ENCODE measurements at places on chromosomes 12 and 14.

DNA sequence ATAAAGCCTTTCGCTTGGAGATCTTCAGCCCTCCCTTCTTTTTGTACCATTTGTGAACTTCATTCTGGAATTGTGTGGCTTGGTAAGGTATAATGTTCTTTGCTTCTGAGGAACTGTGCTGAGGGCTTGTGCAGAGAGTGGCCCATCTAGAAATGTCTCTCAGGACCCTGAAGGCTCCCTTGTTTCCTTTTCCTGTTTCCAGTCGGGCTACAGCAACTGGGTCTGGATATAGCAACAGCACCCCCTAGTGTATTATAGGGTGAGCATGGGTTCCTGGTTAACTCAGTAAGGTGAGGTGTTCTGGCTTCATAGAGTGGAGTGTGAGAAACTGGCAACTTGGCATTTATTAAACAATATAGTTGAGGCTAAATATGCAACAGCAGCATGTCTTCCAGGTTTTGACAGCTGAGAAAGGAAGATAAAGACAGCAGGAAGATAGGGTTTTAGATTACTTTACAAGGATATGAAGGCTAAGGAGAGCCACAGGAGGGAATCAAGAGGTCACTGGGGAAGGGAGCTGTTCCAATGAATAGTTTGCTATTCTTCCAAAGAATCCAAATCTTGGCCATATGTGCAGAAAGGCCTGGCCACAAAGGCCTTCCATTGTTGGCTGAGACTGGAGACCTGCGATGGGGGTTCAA is 49.1 kb upstream of the RNU6-8 start:
- DNase-seq = peak; percentile 51

DNA sequence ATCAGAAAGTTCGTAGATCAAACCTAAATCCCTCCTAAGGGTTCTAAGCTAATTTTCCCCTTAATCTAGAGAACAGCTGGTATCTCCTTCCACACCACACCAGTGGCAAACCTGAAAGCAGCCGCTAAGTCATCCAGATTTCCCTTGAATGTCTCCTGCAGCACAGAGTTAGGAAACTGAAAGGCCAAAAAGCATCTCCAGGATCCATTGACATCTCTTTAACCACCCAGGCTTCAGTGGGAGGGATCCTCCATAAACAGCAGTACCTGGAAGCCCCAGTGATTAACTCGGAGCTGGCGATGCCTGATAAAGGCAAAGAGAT is 47.6 kb downstream of the CRACR2A start:
- DNase-seq = no peak

DNA sequence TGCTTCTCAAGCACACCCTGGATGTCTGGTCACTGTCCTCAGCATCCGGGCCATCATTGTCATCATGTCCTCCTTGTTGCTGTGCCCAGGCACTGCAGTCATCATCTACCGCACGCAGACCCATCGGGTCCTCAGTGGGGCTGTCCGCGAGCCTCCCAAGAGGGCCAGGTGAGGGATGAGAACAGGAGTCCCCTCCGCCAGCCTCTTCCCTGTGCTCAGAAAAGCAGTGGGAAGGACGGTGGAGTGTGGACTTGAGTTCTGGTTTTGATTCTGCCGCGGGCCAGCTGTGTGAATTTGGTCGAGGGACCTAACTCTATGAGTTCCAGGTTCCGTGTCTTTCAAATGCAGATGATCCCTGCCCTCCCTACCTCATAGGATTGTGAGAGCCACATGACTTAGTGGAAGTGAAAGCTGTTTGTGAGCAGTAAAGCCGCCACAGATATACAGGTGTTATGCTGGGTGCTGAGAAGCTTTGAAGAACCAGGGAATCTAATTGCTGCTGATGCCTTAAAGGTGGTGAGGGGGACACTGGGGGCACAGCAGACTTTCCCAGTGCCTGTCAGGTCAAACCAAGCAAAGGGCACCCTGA is 122.9 kb upstream of the RAP1B start:
- DNase-seq = no peak

GRCh38 chr14:96148631-96149030 is 56.0 kb upstream of the BDKRB2 start:
- no peak for DNase-seq

GRCh38 chr12:49264466-49264872 is 413 bp upstream of the TUBA1C start:
- no peak for DNase-seq

DNA sequence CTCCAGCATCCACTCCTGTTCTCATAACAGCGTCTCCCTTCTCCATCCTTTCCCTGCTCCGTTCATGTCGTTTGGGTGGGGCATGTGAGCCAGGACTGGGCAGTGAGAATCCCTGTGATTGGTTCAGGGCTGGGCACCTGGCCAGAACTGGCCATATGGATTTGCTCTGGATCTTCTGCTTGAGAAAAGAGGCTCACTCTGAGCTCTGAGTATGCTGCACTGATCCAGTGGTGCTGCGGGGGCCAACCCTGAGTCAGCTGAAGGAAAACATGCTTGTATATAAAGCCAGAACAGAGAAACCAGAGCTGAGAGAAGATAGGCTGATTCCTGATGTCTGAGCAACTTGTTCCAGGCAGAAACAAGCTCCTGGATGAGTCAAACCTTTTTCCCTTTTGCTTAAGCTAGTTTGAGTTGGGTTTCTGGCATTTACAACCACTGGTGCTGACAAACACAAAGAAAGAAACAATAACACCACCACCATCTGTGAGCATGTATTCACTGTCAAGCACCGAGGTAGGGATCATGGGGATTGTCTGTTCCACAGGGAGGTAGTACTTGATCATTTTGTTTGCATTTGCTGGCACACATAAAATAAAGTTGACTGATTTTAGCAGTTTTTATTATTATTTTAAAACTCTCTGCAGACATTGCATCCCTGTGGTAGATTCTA is 14.0 kb upstream of the HPD start:
- DNase-seq = peak; percentile 40

DNA sequence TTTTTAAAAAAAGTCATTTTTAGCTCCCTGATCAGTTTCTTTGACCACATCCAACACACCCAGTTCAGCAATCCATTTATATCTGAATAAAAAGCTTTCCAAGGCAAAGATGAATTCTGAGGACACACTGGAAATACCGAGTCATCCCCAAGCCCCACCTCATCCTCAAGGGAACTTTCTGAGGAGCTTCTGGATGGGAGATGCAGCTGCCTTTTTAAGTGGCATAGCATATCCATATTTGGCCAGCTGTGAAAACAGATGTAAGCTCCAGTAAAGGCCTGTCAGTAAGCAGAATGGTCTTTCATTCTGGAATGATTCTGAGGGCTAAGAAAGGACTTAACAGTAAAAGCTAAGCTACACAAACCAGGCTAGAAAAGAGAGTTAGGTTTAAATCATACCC is 18.4 kb downstream of the ZFYVE1 start:
- peak; percentile 4 for DNase-seq

- DNase-seq = no peak
Measured at GRCh38 chr12:56208006-56208405, 13.7 kb downstream of the RNF41 start.

DNA sequence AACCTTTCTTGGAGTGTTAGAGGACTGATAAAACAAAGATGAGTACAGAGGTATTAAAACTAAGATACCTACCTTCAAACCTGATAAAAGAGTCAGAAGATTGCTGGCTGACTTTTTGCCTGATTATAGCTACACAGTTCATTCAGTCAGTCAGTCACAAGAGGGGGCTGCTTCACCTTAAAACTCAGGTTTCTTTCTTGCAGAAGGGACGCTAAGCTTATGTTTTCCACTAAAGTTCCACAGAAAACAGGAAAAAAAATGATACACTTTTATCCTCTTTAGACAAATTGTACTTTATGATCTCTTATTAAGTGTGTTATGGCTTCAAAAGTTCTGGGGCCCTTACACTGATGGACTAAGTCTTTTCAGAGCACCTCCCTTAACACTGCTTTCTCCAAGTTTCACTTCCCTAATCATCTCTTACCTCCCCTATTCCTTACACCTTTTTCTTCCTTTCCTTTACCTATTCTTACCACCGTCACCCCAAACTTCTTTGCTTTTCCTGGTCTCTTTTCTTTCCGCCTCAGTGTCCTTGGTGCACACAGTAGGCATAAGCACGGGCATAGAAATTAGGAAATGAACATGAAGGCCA is 448.7 kb upstream of the OR4E1 start:
- DNase-seq = no peak

DNA sequence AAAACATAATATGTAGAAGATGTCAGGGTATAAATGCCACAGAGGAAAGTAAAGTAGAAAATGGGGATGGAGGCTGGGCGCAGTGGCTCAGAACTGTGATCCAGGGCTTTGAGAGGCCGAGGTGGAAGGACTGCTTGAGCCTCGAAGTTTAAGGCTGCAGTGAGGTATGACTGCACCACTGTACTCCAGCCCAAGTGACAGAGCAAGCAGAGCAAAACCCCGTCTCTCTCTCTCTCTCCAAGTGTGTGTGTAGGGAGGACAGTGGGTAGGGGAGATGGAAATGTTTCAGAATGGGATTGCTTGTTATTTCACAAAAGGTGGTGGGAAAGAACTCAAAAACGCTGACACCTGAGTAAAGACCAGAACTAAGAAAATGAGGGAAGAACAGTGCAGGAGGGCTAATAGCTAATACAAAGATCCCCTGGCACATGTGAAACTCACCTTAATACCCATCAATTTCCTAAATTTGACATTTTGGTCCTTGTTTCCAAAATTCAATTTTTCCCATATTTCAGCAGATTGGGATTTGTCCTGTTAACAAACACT is 5.7 kb upstream of the ZCCHC8 start:
- DNase-seq = no peak

DNA sequence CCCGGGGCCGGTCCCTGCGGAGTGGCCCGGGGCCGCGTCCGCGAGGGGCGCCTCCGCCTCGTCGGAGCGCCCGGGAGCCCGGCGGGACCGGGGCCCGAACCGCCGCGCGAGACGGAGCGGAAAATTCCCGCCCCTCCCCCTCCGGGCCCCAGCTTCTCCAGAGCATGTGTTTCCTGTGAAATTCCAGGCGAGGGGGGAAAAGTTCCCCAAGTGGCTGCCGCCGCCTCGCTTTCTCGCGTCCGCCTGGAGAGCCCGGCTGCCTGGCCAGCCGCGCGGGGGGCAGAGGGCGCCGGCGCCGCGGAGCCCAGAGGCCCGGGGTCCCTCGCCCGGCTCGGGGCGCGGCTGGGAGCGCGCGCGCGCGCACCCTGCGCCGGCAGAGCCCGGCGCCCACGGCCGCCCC is 904 bp downstream of the CACNA1C start:
- DNase-seq = no peak

GRCh38 chr12:67002720-67003119 is 266.4 kb upstream of the CAND1 start:
- no peak for DNase-seq

GRCh38 chr14:76985540-76986230 is 42.8 kb downstream of the IRF2BPL start:
- DNase-seq = no peak

GRCh38 chr12:119060847-119061796 is 79.8 kb downstream of the SRRM4 start:
- DNase-seq = no peak

DNA sequence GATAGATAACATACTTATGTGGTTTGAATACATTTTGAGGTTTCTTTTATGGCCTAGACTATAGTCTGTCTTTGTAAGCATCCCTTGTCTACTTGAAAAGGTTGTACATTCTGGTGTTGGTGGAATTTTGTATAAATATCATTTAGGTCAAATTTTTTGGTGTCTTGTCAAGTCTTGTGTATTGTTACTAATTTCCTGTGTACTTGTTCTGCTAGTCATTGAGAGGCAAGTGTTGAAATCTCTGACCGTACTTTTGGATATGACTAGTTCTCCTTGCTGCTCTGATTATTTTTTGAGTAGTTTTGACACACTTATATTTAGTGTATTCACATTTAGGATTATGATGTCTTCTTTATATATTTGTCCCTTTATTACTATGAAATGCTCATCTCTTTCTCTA is 219.6 kb downstream of the CCDC91 start:
- no peak for DNase-seq

- no peak for DNase-seq
Measured at GRCh38 chr12:1572731-1573130, 21.6 kb downstream of the FBXL14 start.

DNA sequence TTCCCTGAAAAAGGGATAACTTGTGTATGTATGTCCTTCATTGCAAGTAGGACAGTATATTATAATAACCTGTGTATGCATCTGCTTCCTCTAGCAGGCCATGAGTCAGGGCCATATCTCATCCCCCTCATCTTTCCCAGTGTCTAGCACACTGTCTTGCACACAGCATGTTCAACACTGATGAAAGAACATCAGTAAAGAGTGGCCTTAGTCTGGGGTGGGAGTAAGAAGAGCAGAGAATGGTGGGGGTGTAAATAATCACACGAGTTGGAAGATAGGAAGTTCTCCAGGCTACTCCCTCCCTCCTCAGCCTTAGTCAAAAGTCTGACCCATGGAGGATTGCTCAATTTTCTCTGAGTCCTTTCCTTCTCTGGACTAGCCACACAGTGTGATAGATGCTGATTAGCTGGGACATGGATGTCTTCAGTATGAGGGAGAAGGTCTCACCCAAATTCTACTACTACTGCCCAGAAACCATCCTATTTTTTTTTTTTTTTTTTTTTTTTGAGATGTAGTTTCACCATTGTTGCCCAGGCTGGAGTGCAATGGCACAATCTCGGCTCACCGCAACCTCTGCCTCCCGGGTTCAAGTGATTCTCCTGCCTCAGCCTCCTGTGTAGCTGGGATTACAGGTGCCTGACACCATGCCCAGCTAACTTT is 14.6 kb upstream of the SP1 start:
- DNase-seq = no peak

DNA sequence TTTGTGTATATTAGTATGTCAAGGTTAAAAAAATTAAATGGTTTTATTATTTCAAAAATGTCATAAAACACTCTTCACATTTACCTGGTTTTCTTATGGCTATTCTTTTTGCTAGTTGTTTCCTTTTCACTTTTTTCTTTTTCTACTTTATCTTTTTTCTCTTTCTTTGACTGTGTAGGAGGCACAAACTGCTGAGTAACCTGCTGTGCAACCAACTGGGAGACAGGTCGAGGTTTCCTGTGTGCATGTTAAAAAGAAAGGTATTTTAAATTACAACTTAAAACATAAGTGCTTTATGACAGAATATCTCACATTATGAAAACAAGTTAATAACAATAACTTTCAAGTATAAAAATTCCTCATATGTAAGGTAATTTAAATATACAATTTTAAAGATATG is 16.9 kb upstream of the GXYLT1 start:
- DNase-seq = no peak

- DNase-seq = no peak
Measured at GRCh38 chr12:110908377-110909152, 11.8 kb downstream of the MYL2 start.

GRCh38 chr14:24996930-24997725 is 52.8 kb downstream of the STXBP6 start:
- DNase-seq = no peak
